ENCODE measurements at places on chromosomes 5 and 9. TPM values are rescaled to one million over a fixed set of nuclear protein-coding genes. Genes with fewer than 3 reads are reported as not detected.

PCDHB8 gene
- total RNA-seq = 0.25 TPM

SPATA6L gene
- 2.4 TPM for total RNA-seq

COL15A1 gene
- total RNA-seq = 0.39 TPM

CD72 gene
- not detected for total RNA-seq

RASGEF1C gene
- 0.12 TPM for total RNA-seq
